ENCODE measurements at places on chromosomes 4 and X. TPM values are rescaled to one million over a fixed set of nuclear protein-coding genes. Genes with fewer than 3 reads are reported as not detected.

Gene TMEM271
- not detected for total RNA-seq

Gene MOSPD2
- total RNA-seq: 8.8 TPM

Gene NLGN4X
- total RNA-seq: not detected

Gene GSPT2
- 5.2 TPM for total RNA-seq

Gene NXF2
- total RNA-seq: not detected

Gene SLC38A5
- total RNA-seq: 69.0 TPM

Gene HAND2
- 1.7 TPM for total RNA-seq

Gene HERC5
- total RNA-seq: 0.63 TPM

Gene NUDT10
- 0.94 TPM for total RNA-seq

Gene CSAG2
- total RNA-seq: not detected

Gene TMEM150C
- 3.0 TPM for total RNA-seq

Gene GCNA
- total RNA-seq: 2.7 TPM

Gene PAGE1
- total RNA-seq: not detected

Gene CXXC4
- under 0.01 TPM for total RNA-seq

Gene BRCC3
- total RNA-seq: 17.6 TPM

Gene MAGEC3
- total RNA-seq: 0.09 TPM

Gene ZNF595
- total RNA-seq: 10.5 TPM

Gene BEND2
- not detected for total RNA-seq

Gene IL1RAPL2
- not detected for total RNA-seq

Gene FAAH2
- total RNA-seq: 0.09 TPM

Gene ZFYVE28
- total RNA-seq: 4.0 TPM

Gene CXorf49B
- total RNA-seq: not detected

Gene POU3F4
- not detected for total RNA-seq

Gene SFRP2
- total RNA-seq: not detected

Gene C4orf50
- not detected for total RNA-seq

Gene PDZD4
- total RNA-seq: 0.09 TPM

Gene CMC4
- 6.0 TPM for total RNA-seq

Gene MAGEB1
- not detected for total RNA-seq
